ENCODE measurements at places on chromosomes 7 and 10. TPM values are rescaled to one million over a fixed set of nuclear protein-coding genes. Genes with fewer than 3 reads are reported as not detected.

DNA sequence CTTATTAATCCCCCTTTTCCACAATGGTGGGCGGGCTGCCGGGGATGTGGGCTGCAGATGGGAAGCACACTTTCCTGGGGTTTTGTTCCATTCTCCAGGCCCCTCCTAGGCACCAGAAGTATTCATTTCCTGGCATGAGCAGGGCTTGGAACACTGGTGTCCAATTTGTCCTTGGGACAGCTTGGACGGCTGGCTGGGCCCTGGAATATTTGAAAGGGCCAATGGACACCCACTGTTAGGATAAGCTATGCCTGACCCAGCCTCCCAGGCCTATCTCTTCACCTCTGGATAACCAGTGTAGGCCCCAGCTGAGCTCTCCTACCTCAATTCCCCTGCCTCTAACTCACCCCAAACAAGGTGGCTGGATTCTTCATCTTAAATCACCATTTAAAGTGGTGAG, 354.9 kb downstream of the PTEN start:
- H3K27me3 ChIP-seq = no peaks in the 10 kb centered on the region
- no peak overlapping the region for H3K27ac ChIP-seq
- DNase-seq = no peak
- H3K4me3 ChIP-seq = no peak overlapping the region
- H3K4me1 ChIP-seq = no peaks in the 10 kb centered on the region
- no peaks in the 10 kb centered on the region for H3K36me3 ChIP-seq

DNA sequence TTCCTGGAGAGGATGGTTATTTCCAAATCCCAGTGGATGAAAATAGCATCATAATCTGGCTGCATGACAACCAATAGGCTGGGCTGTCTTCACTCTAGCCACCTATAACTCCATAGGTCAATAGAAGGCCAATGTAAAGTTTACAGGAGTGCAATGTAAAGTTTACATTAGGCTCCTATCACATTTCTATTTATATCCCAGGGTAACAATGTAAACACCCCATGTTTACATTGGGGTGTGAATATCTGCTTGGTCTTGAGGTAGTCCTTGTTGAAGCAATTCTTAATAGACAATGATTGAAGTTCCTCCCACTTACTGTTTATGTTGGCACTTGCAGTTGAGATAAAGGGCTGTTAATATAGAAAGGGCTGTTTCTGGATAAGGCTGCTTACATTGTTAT, 21.5 kb downstream of the CH25H start:
- peaks cover 7% of the 10 kb centered on the region for H3K4me1 ChIP-seq
- no peak overlapping the region for H3K4me3 ChIP-seq
- H3K27me3 ChIP-seq = no peaks in the 10 kb centered on the region

- H3K27me3 ChIP-seq = no peaks in the 10 kb centered on the region
- no peaks in the 10 kb centered on the region for H3K4me1 ChIP-seq
- DNase-seq = no peak
- H3K27ac ChIP-seq = no peak overlapping the region
- no peak overlapping the region for H3K4me3 ChIP-seq
- H3K36me3 ChIP-seq = peaks cover 33% of the 10 kb centered on the region
These were observed 24.9 kb downstream of the PLEKHA8 start for GRCh38 chr7:30053068-30053467.

DNA sequence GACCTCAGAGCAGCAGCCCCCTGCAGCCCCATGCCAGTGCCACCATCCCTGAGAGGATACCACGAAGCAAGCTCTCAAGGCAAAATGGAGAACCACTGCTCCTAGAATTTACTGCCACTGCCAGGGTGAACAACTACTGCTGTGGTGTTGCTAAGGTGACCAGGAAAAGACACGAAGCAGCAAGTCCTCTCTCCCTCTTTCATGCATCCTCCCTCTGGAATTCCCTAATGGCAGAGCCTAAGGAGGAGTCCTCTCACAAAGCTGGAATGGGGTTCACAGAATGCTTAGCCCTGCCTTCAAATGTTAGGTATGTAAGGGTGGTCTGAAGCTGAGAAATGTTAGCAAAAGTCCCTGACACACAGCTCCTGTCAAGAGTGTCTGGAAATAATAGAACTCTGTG, 35.8 kb upstream of the NPSR1 start:
- no peak overlapping the region for H3K27ac ChIP-seq
- DNase-seq = no peak
- H3K27me3 ChIP-seq = no peaks in the 10 kb centered on the region
- no peaks in the 10 kb centered on the region for H3K36me3 ChIP-seq
- H3K4me1 ChIP-seq = no peaks in the 10 kb centered on the region

DNA sequence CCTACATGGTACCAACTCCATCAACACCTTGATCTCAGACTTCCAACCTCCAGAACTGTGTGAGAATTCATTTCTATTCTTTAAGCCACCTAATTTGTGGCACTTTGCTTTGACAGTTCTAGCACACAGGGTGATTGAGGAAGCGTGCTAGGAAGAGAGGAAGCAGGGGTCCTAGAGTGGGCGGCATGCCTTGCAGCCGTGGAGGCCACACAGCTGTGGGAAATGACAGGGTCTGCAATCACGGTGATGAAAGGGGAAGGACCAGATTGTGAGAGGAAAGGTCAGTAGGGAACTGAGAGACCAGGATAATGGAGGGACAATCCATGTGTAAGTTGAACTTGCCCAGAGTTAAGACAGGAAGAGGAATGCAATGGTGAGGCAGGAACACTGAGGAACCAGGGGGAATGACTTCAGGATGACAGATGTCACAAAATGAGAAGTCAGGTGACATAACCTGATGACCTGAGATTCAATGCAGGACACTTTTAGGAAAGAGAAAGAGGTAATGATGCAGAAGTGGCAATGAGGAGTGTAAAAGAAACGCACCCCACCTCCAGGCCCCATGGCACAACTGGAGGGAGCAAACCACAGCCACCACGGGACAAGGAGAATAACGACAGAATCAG, 87.3 kb upstream of the PIK3CG start:
- H3K4me1 ChIP-seq = no peaks in the 10 kb centered on the region
- no peaks in the 10 kb centered on the region for H3K27me3 ChIP-seq
- peak; percentile 66 for DNase-seq
- no peak overlapping the region for H3K27ac ChIP-seq

DNA sequence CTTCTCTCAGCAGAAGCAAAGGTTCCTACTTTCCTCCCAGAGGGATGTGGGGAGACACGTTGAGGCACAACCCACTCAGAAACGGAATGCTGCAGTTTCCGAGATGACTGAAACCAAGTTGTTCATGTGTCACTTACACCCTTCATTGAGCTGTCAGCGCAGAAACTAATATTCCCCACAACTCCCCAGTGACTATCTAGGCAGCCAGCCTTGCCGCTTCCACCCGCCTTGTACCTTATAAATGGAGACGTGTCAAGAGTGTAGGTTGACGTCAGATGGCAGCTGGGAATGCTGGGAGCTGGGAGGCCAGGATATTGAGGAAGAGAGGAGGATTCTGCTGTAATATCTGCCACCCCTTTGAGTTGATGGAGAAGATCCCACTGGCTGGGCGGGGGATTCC, 15.1 kb downstream of the GPR26 start:
- H3K4me1 ChIP-seq = no peaks in the 10 kb centered on the region
- DNase-seq = no peak

DNA sequence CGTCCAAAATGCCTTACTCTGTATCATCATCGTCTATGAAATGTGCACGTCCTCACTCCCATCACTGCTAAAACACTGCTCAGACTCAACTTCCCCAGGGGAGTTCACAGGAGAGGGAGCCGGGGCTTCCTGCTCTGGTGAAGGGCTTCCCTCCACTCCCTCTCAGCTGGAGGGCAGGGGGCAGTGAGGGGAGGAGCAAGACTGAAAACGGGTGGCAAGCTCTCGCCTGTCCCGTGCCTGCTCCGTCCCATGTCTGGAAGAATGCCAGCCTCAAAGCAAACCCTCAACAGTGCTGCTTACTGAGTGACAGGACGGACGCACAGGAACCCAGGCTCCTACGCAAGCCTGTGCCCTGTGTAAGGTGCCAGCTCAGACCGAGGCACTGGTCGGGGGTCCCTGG, 25.1 kb downstream of the PRKAG2 start:
- no peaks in the 10 kb centered on the region for H3K27me3 ChIP-seq
- no peaks in the 10 kb centered on the region for H3K36me3 ChIP-seq
- peak overlapping the region; percentile 42 for H3K4me3 ChIP-seq
- H3K27ac ChIP-seq = peak overlapping the region; percentile 87
- peak; percentile 76 for DNase-seq

DNA sequence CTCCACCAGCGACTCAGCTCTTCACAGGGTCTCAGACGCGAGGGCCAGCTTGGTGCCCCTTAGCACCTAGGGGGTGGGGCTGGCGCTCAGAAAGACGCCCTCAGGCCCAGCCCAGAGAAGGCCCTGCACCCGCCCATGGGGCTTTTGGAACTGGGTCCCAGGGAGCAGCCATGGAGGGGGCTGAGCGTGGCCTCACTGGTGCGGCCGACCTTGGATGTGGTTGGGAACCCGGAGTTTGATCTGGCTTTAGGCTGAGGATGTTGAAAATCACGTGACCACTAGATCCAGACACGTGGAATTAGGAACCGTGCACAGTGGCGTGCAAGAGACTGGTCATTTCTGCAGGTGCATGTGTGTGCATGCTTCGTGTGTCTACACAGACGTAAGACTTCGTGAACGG, 185.4 kb downstream of the DNAJB6 start:
- no peaks in the 10 kb centered on the region for H3K36me3 ChIP-seq
- H3K4me3 ChIP-seq = no peak overlapping the region
- H3K27me3 ChIP-seq = peaks cover 3% of the 10 kb centered on the region
- no peak for DNase-seq
- H3K27ac ChIP-seq = no peak overlapping the region

GRCh38 chr10:46028584-46029460, 1.6 kb downstream of the NCOA4 start:
- peak overlapping the region; percentile 83 for H3K4me3 ChIP-seq
- peaks cover 59% of the 10 kb centered on the region for H3K4me1 ChIP-seq
- no peaks in the 10 kb centered on the region for H3K27me3 ChIP-seq
- no peak for DNase-seq

DNA sequence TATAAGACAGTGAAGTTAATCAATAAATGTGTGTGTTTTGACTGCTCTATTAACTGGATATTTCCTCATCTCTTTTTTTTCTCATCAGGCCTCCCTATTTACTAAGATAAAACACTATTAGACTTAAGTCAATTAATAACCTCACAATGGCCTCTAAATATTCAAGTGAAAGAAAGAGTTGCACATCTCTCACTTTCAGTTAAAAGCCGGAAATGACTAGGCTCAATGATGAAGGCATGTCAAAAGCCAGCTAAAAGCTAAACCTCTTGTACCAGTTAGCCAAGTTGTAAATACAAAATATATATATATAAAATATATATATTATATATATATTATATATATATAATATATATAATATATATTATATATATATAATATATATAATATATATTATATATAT, 127.0 kb upstream of the MEOX2 start:
- H3K27me3 ChIP-seq = no peaks in the 10 kb centered on the region
- H3K4me1 ChIP-seq = no peaks in the 10 kb centered on the region
- no peak overlapping the region for H3K27ac ChIP-seq
- H3K4me3 ChIP-seq = no peak overlapping the region

DNA sequence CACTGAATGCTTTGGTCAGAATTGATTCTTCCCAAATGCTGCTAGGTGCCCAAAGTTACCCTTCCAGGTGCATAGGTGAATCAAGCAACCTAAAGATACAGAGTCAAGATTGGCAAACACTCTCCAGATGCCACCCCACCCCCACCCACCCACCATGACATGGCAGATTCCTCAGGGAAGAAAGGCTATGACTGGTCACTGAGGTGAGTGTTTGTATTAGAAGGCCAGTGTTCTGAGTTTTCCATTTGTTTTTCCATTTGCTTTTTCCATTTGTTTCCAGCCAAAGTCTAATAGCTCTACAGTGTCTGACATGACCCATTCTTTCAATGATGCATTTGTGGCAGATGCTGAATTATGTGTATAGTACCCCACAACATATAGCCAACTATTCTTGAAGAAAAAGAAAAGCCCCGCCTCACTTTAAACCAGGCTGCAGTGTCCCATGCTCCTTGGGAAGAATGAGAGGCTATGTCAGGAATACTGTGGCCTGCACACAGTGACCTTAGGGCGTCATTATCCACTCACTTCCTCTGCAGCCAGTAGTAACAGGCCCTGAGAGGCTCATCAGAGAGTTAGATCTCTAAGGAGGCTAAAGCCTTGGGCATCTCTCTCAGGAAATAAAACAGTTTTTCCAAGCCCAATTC, 16.1 kb upstream of the HIBADH start:
- no peak overlapping the region for H3K4me3 ChIP-seq
- no peaks in the 10 kb centered on the region for H3K36me3 ChIP-seq
- peaks cover 7% of the 10 kb centered on the region for H3K4me1 ChIP-seq
- H3K27ac ChIP-seq = no peak overlapping the region

DNA sequence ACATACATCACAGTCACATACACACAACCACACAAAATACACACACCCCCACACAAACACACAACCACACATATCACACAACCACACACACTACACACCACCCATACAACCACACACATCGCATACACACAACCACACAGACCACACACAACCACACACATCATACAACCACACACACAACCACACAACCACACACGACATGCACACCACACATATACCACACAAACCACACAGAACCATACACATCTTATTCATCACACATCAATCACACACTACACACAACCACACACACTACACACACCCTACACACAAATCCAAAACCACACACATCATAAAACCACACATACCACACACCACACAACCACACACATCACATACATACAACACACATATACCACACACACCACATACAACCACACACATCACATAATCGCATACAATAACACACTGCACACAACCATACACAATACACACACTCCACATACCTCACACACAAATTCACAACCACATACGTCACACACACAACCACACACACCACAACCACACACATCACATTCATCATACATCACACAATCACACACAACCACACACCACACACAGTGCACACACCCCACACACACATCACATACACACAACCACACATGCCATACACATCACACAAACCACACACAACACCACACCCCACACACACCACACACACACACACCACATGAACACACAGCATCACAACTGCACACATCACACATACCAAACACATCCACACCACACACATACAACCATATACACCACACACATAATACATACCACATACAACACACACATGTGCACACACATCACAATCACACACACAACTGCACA, 30.4 kb downstream of the GPRIN2 start:
- H3K27ac ChIP-seq = no peak overlapping the region
- H3K27me3 ChIP-seq = no peaks in the 10 kb centered on the region
- no peaks in the 10 kb centered on the region for H3K36me3 ChIP-seq
- peaks cover 14% of the 10 kb centered on the region for H3K4me1 ChIP-seq
- DNase-seq = no peak

Gene FOXI2
- not detected for total RNA-seq

Gene CYP26C1
- 0.27 TPM for total RNA-seq

Gene PDE6C
- not detected for total RNA-seq

Gene NKX2-3
- total RNA-seq = not detected

Gene CRTAC1
- 123 TPM for total RNA-seq

Gene DDC
- 3.0 TPM for total RNA-seq

Gene AGAP5
- total RNA-seq = 9.1 TPM

Gene TMEM236
- total RNA-seq = 5.9 TPM

Gene ADAM22
- total RNA-seq = 2.7 TPM

Gene LIPK
- not detected for total RNA-seq

Gene MYL10
- total RNA-seq = not detected

Data from lower lobe of right lung (tissue), 2 donors.